ENCODE measurements at places on chromosomes 12 and 14.

DNA sequence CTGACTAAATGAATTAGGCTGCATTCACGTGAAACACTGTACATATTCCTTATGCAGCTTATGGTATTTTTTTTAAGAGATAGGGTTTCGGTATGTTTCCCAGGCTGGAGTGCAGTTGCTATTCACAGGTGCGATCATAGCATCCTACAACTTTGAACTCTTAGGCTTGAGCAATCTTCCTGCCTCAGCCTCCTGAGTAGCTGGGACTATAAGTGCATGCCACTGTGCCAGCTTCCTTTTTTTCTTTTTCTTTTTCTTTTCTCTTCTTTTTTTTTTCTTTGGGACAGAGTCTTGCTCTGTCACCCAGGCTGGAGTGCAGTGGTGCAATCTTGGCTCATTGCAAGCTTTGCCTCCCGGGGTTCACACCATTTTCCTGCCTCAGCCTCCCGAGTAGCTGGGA is 35.8 kb upstream of the SPPL3 start:
- DNase-seq = no peak

GRCh38 chr12:93126069-93126474 is 197.0 kb upstream of the EEA1 start:
- no peak for DNase-seq

DNA sequence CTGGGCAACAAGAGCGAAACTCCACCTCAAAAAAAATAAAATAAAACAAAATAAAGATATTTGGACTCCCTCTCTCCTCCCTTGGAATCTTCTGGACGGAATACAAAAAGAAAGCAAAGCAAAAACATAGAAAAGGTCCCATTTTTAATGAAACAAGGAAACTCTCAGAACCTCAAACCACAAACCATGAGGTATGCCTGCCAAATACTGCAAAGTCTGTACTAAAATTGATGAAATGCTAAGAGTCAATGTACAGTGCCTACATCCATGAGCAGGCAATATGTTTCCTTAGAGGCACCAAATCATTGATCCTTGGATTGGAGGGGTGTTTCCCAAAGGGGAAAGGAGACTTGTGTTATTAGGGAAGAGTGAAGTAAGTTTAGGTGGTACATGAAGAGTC is 8.2 kb upstream of the RPS6KA5 start:
- DNase-seq = no peak

- DNase-seq = no peak
Observed at GRCh38 chr14:94505206-94505605, 4.1 kb downstream of the SERPINA12 start.

DNA sequence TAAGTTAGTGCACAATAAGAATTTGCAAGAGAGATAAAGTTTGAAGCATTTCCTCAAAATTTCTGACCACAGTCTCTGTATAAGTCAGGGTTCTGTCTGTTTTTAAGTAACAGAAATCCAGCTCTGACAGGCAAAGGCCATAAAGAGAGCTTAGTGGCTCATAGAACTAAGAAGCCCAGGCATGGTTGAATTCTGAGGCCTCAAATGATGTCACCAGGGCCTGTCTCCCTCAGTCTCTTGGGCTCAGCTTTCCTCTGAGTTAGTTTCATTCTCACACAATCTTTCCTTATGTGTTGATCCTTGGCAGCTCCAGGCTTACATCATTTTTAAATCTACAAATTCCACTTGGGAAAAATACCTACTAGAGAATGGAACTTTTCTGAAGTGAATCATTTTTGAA is 173.4 kb upstream of the ATP2B1 start:
- DNase-seq = no peak

DNA sequence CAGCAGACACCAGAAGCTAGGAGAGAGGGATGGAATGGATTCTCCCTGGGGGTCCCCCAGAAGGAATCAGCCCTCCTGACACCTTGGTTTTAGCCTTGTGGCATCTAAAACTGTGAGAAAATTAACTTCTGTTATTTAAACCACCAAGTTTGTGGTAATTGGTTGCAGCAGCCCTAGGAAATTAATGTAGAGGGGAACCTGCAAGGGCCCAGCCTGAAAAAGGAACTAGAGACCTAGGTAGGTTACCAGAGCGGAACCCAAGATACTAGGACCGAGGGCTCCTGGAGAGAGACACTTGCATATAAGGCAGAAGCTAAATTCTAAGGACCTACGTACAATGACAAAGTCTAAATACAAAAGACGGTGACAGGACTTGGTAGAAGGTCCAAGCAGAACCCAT is 8.1 kb upstream of the DENND5B start:
- DNase-seq = no peak

GRCh38 chr12:113673458-113674238 is 202.0 kb upstream of the LHX5 start:
- DNase-seq = no peak

DNA sequence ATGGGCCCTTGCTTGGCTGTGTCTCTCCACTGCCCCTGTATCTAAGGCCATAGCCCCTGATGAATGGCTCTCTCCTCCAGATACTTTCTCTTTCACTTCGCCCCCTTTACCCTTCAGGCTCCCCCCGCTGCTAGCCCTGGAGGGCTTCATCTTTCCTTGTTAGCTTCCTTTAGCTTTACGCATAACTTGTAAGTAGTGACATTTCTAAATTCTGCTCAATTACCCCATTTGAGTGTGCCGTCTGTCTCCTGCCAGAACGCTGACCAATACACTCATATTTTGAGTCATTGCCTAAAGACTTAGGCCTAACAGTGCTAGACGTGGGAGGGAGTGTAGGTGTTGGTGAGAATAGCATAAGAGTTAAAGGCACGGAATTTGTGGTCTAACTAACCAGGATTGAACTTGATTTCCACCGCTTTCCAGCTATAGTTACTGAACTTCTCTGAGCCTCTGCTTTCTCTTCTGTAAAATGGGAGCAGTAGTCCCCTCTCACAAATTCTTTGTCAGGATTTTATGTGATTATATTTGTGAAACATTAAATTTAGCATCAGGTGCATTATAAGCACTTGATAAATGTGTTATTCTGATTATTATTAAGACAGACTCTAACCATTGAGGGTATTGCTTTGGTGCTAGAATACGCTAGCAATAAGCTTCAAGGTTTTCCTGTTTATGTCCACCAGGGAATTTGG is 129.3 kb downstream of the ZFP36L1 start:
- DNase-seq = no peak

- no peak for DNase-seq
Observed at GRCh38 chr14:55968741-55969140, 149.5 kb upstream of the PELI2 start.

GRCh38 chr14:24135834-24136683 is at the start of gene PSME1:
Gene PSME1 (plus strand): TSS chr14:24136194. CDS start chr14:24136263, 69 bp downstream.
- DNase-seq = peak; percentile 69

- DNase-seq = no peak
Observed at GRCh38 chr12:94710933-94711332, 60.6 kb upstream of the TMCC3 start.

GRCh38 chr14:32109676-32110547 is 32.8 kb downstream of the ARHGAP5 start:
- DNase-seq = no peak
